CD8-positive, alpha-beta memory T cell (primary cell): ENCODE measurements at places on chromosomes 7 and 10.

DNA sequence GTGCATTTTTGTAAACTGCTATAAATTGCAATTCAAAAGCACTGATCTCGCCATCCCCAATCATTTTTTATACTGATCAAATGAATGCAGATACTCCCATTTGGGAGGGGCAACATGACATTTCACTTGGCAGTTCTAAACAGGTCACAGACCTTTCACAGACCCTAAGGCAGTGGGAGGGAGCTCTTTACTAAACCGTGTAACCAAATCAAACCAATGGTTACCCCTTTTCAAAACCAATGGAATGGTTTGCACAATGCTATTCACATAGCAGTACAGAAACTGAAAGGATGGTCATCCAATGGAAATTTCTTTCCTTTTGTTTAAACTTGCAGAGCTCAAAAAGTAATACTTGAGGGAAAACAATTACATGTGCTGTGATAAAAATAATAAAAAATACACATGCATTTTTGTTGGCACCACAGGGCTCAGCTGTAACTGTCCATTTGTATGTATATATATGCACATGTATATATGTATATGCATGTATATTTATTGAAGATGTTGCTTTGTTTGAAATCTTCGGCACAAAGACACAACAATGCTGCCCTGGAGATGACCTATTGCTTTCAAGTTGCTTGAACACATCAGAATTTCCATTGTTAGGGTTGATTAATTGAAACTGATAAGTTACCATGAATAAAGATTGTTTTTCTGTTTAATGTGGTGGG lies 14.0 kb downstream of the PTF1A start:
- peaks cover 11% of the 10 kb centered on the region for H3K27me3 ChIP-seq
- H3K4me1 ChIP-seq, result no peaks in the 10 kb centered on the region
- no peak overlapping the region for H3K4me3 ChIP-seq
- H3K27ac ChIP-seq, result no peak overlapping the region
- no peaks in the 10 kb centered on the region for H3K36me3 ChIP-seq

- H3K36me3 ChIP-seq, result no peaks in the 10 kb centered on the region
- H3K27ac ChIP-seq, result no peak within 1 kb of the TSS
- H3K4me3 ChIP-seq, result no peak within 1 kb of the TSS
- peaks cover 29% of the 10 kb centered on the region for H3K27me3 ChIP-seq
- H3K4me1 ChIP-seq, result peaks cover 8% of the 10 kb centered on the region
- no peak for DNase-seq
These were observed at the start of gene CDH23 for GRCh38 chr10:71396711-71397295. TSS of gene CDH23 (plus strand) at chr10:71396920. CDS start at chr10:71439832, 42,912 bp downstream.

- peaks cover 54% of the 10 kb centered on the region for H3K4me1 ChIP-seq
- no peak overlapping the region for H3K4me3 ChIP-seq
- no peak overlapping the region for H3K27ac ChIP-seq
- no peaks in the 10 kb centered on the region for H3K36me3 ChIP-seq
These were observed 21.5 kb downstream of the C10orf105 start for GRCh38 chr10:71697938-71698709.

DNA sequence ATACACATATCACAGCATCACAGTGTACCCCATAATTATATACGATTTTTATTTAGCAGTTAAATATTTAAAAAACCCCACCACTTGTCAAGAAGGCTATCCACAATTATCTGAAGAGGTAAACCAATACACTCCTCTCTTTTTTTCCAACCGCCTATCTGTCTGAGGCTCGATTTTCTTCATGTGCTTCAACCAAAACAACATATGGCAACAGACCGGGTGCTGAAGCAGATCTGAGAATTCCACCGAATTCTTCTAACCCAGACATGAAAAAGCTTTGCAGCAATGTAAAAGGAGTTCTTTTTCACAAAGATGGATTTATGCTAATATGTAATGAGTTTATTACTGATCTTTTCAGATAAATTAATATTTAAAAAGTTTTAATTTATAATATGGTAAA lies 132.4 kb upstream of the RHEB start:
- no peak for DNase-seq
- no peak overlapping the region for H3K4me3 ChIP-seq
- H3K27me3 ChIP-seq, result no peaks in the 10 kb centered on the region
- no peaks in the 10 kb centered on the region for H3K4me1 ChIP-seq

- no peak overlapping the region for H3K4me3 ChIP-seq
- no peak for DNase-seq
- H3K4me1 ChIP-seq, result no peaks in the 10 kb centered on the region
These were observed 90.4 kb downstream of the PHTF2 start for GRCh38 chr7:77888998-77889397.

DNA sequence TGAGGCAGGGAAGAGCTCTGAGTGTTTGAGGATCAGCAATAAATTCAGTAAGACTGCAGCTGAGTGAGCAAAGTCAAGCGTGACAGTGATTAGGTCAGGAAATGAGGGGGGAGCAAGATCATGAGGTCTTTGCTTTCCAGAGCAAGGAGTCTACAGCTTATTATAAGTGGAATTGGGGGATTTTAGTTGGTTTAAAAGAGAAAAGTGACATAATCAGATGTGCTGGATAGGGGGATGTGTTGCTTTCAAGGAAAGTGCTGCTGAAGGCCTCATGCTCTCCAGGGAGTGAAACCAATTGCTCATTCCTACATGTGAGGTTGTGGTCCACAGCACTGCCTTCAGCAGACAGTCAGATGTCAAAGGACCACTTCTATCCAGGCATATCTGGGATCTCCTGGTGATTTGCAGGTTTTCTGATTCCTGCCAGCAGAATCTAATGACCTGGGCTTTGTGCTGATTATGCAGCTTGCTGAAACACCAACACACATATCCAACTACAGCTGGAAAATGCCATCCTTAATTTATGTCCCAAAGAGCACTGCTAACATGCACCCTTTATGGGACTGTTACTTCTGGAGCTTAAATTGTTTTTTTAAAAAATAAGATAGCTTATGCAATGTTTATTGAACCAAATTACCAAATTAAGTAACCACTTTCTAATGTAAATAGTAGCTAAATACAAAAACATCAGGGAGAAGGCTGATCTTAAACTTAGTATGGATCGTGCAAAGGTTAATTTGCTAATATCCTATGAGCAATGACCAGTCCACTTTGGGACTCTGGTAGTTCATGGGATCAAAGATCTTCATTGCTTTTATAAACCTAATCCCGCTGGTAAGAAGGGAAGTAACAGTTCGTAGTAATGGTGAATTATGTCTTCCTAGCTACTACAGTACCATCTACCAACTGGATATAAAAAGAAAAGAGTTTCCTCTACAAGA lies 607.6 kb downstream of the KCNMA1 start:
- H3K27me3 ChIP-seq, result no peaks in the 10 kb centered on the region
- no peaks in the 10 kb centered on the region for H3K4me1 ChIP-seq
- DNase-seq, result no peak
- H3K36me3 ChIP-seq, result no peaks in the 10 kb centered on the region

- no peaks in the 10 kb centered on the region for H3K36me3 ChIP-seq
- DNase-seq, result no peak
- H3K27me3 ChIP-seq, result no peaks in the 10 kb centered on the region
- H3K27ac ChIP-seq, result no peak overlapping the region
- H3K4me3 ChIP-seq, result no peak overlapping the region
These were observed 20.4 kb upstream of the TBRG4 start for GRCh38 chr7:45131891-45132290.

DNA sequence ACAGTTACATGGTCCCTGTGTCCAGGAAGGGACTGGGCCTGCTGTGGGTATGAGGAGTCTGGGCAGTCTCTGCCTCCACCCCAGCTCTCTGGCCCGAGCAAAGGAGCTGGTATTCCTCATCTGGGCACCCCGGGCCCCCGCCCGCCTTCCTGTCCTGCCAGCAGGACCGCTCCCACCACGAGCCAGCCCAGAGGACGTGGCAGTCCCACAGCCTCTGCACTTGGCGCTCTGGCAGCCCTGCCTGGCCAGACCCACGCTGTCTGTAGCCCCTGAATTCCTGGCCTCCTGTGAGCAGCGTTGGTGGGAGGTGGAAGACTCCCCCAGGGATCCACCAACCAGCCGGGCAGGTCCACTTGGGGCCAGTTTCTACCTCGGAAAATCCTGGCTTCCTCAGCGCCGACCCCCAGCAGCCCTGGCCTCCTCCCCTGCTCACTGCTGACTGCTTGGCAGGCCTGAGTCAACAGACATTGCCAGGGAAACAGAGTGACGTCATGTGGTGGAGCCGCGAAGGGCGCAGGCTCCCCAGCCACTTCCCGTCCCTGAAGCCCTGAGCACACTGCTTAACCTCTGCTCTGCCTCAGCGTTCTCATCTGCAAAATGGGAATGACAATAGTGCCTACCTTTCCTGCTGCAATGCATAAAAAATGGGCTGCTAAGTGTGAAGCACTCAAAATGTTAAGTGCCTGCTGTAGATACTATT lies 21.6 kb upstream of the LIMK1 start:
- H3K27me3 ChIP-seq, result no peaks in the 10 kb centered on the region
- H3K27ac ChIP-seq, result peak overlapping the region; percentile 83
- no peaks in the 10 kb centered on the region for H3K4me1 ChIP-seq
- peak; percentile 65 for DNase-seq
- H3K4me3 ChIP-seq, result no peak overlapping the region

DNA sequence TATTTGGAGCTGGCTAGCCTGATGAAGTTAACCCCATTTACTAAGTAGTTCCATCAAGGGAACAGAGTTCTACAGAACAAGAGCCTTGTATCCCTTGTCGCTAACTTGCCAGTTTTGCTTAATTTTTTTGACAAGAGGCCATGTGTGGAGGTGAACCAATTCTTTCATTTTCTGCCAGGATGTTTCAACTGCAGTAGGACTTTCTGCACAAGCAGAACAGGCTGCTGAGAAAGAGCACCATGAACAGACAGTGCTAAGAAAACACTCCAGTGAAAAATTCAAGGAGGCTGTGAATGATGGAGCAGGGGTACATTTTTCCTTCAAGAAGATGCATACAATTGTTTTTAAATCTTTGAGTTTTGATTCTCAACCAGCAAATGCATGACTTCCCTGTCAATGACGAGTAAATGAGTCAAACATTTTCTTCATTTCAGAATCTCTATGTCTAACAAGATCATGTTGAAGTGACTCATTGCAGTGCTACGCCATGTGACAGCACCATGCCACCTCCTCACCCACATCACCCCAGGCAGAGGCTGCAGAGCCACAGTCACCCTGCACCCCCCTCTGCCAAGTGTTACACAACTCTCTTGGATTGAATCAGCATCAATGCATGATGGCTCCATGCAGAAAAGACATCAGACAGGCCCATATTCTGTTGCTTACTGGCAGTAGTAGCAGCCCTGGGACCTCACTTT lies 193.1 kb downstream of the COBL start:
- no peak for DNase-seq
- no peak overlapping the region for H3K4me3 ChIP-seq
- H3K27me3 ChIP-seq, result no peaks in the 10 kb centered on the region
- no peak overlapping the region for H3K27ac ChIP-seq
- no peaks in the 10 kb centered on the region for H3K36me3 ChIP-seq

- DNase-seq, result peak; percentile 71
- H3K4me3 ChIP-seq, result peak overlapping the region; percentile 91
- peak overlapping the region; percentile 100 for H3K27ac ChIP-seq
- no peaks in the 10 kb centered on the region for H3K27me3 ChIP-seq
- no peaks in the 10 kb centered on the region for H3K36me3 ChIP-seq
These were observed 836 bp downstream of the KMT2E start for GRCh38 chr7:105014693-105015389.

GRCh38 chr7:13037216-13037615 lies 349.8 kb downstream of the ARL4A start:
- H3K27ac ChIP-seq, result no peak overlapping the region
- H3K4me3 ChIP-seq, result no peak overlapping the region
- no peaks in the 10 kb centered on the region for H3K4me1 ChIP-seq
- no peaks in the 10 kb centered on the region for H3K36me3 ChIP-seq
- no peak for DNase-seq

GRCh38 chr7:76047305-76047810 lies 442 bp downstream of the STYXL1 start:
- H3K27me3 ChIP-seq, result no peaks in the 10 kb centered on the region
- H3K4me3 ChIP-seq, result peak overlapping the region; percentile 100
- H3K36me3 ChIP-seq, result no peaks in the 10 kb centered on the region
- no peak for DNase-seq
- H3K4me1 ChIP-seq, result peaks cover 20% of the 10 kb centered on the region

- H3K27me3 ChIP-seq, result no peaks in the 10 kb centered on the region
- no peak for DNase-seq
- H3K4me1 ChIP-seq, result no peaks in the 10 kb centered on the region
- H3K27ac ChIP-seq, result no peak overlapping the region
These were observed 22.6 kb downstream of the PNPLA8 start for GRCh38 chr7:108503112-108504026.

DNA sequence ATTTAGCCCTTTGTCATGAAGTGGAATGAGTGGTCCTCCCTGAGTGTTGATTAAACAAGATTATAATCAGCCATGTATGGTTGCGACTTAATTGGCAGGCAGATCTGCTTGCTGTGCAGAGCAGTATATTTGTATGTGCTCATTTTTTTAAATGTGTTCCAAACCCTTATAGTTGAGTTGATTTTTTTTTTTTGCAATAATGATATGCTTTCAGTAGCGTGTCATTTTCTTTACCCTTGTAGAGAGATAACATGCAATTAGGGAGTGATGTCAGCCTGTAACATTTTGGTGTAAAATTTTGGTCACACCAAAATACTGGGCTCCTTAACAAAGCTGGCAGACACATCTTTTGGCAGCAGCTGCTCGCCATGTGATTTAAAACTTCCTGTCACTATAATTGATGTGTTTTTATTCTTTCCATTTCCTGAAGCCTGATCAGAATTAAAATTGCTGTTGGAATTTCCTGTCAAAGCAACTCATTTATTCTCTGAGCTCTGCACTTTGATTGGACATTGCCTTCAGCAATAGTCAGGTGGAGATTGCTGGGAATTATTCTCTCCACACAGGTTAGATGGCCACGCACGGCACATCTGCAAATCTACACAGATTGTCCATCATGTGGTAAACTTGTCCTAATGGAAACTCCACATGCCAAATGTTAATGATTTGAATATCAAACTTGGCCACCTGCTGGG lies 125.3 kb downstream of the DYNC1I1 start:
- no peaks in the 10 kb centered on the region for H3K36me3 ChIP-seq
- DNase-seq, result no peak
- H3K4me1 ChIP-seq, result no peaks in the 10 kb centered on the region

GRCh38 chr7:149459201-149459539 lies 1.7 kb downstream of the ZNF777 start:
- H3K27me3 ChIP-seq, result no peaks in the 10 kb centered on the region
- H3K36me3 ChIP-seq, result peaks cover 18% of the 10 kb centered on the region
- H3K4me1 ChIP-seq, result peaks cover 26% of the 10 kb centered on the region
- H3K4me3 ChIP-seq, result no peak overlapping the region

GRCh38 chr7:67923286-67923685 lies 926.7 kb downstream of the TYW1 start:
- DNase-seq, result no peak
- no peaks in the 10 kb centered on the region for H3K36me3 ChIP-seq
- no peaks in the 10 kb centered on the region for H3K4me1 ChIP-seq
- no peak overlapping the region for H3K27ac ChIP-seq
- H3K27me3 ChIP-seq, result no peaks in the 10 kb centered on the region

- H3K36me3 ChIP-seq, result no peaks in the 10 kb centered on the region
- no peaks in the 10 kb centered on the region for H3K27me3 ChIP-seq
- H3K27ac ChIP-seq, result no peak overlapping the region
- H3K4me3 ChIP-seq, result no peak overlapping the region
These were observed 381.8 kb upstream of the SORCS1 start for GRCh38 chr10:107546284-107546683.
